ENCODE measurements at places on chromosomes 6 and 20.

DNA sequence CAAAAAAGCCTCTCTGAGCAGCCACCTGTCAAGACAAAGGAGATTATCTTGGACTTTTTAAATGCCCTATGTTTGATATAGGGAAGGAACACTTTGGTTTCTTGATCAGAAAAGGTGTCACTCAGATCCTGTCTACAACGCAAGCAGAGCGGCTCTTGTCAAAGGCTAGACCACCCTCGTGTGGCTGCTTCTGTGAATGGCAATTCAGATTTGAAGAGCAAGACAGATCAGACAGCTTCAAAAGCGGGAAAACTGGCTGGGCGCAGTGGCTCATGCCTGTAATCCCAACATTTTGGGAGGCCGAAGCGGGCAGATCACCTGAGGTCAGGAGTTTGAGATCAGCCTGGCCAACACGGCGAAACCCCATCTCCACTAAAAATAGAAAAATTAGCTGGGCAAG, 10.1 kb upstream of the NXT1 start:
- no peak for DNase-seq

DNA sequence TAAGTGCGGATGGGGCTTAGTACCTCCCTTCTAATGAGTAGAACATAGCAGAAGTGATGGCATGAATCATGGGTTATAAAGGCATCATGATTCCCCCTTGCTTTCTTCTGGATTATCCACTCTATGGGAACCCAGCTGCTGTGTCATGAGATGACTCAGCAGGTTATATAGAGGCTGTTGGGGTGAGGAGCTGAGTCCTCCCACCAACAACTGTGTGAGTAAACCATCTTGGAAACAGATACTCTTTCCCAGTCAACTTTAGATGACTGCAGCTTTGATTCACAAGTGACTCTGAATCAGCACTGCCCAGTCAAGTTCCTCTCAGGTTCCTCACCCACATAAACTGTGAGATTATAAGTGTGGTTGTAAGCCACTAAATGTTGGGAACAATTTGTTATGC, 46.3 kb downstream of the FAM83B start:
- DNase-seq: no peak

GRCh38 chr6:139942331-139942730, 567.9 kb upstream of the CITED2 start:
- no peak for DNase-seq

- peak; percentile 73 for DNase-seq
Observed at GRCh38 chr6:168032005-168032760, 34.7 kb downstream of the KIF25 start.

DNA sequence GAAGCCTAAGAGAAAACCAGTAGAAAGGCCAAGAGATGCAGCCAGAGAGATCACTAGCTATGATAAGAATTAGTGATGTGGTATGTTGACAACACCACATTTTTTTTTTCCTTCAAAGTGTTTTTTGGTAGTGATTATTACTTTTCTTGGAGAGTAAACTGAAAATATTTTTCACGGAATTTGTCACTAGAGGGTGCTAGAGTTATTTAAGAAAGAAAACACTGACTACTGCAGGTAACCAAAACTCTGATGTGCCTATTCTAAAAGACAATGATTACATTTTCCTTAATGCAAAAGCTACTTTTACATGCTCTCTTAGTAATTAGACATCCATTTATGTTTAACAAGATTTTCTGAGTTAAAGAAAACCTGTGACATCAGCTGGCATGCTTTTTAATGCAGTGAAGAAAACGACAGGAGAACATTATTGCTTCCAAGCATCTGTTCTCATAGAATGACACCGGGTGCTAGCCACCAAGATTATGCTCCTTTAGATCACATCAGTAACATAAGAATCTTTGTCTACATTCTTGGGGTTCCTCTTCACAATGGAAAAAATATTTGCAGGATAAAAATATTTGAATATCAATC, 28.8 kb downstream of the RWDD2A start:
- peak; percentile 18 for DNase-seq

DNA sequence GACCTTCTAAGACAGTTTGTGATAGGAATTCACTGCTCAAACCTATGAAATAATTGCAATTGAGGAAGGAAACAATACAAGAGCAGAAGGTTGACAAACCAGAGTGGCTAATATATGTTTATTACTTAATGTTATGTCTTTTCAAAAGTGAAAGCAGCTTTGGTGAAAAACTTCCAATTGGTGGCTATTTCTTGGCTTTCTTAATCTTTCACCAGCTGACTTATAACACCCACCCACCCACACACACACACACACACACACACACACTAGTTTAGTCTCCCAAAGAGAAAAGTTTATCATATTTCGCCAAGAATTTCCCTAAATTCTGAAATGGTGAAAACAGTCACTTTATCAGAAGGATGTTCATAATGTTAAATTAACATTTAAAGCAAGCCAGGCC, 583.5 kb downstream of the EYS start:
- DNase-seq: no peak

GRCh38 chr20:51014797-51015722, 7.8 kb downstream of the KCNG1 start:
- DNase-seq: peak; percentile 36

DNA sequence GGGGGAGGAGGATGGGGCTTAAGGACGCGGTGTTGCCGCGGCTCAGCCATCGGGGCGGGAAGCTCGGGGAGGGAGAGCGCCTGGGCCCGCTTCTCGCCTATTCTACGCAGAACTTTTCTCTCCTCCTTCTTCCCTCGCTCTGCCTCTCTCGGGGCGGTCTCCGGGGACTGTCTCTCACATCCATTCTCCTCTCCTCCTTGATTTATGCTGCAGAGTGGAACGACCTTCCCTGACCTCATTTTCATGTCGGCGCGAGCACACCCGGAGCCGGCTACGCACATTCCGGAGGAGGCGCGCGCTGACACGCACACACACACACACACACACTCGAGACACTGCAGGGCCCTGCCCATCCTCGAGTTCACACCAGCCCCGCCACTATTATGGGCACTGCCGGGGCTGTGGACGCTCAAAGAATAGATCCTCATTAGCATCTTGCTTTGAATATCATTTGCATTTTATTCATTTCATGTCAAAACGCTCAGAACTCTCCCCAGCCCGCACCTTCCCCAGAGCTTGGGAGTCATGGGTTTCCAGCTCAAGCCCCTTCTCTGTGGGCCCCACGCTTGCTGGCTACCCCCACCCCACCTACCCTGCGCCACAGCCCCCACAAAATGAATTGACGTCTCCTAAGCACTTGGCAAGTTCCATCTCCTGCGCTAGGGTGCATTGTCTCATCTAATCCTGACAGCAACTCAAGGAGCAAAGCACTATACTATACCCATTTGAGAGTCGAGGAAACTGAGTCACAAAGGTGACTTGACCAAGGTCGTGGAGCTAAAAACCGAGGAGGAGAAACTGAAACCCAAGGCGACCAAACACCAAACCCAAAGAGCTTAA, 36.8 kb downstream of the NCR2 start:
- DNase-seq: peak; percentile 3

DNA sequence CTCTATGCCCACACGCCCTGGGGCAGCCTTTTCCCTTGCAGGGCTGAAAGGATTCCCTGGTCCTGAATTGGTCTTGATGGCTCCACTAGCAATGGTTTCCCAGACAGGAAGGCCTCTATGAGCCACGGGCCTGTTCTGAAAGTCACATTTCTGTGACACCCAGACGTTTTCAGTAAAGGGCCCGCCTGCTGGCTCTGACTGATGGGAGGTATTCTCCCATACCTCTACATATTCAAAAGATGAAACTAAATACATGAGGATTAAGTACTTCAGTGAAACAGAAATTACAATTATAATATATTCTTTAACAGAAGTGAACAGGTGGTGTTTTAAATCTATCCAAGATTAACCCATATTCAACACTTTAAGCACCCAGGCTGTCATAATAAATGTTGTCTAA, 629.8 kb downstream of the CDH26 start:
- no peak for DNase-seq

DNA sequence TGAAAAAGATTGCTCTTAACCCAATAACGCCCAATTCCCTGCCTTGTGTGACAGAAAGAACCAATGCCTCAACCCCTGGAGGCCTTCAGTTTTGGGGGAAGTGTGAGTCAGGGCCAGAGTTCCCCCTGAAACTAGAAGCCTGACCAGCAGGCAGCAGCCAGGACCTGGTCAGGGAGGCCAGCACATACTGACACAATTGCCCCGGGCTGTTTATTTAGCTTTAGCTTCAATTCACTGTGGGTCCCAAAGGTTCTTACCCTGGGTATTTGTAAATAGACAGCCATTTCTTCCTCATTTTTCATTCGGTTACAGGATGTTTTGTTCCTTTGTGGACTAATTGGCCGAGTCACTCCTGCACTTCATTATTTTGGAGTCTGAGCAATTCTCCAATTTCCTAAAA, 195.6 kb downstream of the PKHD1 start:
- DNase-seq: no peak

- no peak for DNase-seq
Observed at GRCh38 chr6:42276034-42276890, 58.6 kb upstream of the MRPS10 start.
